ENCODE measurements at places on chromosomes 12 and 14.
A peak's percentile ranks its signal among the peaks of the same experiment; 100 is the strongest.

GRCh38 chr12:89935850-89936249 is 227.2 kb upstream of the ATP2B1 start:
- DNase-seq = no peak

DNA sequence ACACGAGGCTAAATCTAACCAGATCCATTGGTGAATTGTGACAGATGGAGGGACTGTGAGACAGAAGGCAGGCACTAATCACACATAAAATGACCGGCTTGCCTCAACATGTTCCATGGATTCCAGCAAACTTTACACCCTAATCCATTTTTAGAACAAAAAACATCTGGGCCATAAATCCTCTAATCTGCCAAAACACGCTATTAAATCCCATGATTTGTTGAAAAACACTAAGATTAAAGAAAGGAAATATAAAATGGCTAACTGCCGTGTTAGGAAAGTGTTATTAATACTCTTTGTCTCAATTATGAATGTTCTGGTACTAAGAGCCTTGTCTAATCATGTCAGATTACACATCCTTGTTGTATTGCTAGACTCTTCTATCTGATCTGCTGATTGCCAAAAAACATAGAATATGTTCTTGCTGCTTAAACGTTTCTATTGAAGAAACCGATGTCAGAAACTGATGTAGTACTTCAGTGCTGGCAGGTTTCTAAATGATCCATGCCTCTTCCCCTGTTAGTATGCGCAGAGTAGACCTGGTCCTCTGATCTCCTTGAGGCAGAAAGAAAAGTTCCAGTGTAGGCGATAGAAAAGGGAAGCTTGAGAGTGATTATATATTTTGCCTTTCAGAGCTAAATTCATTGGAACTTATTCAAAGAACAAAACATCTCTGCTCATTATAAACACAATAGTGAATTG is 384.9 kb downstream of the SOX5 start:
- DNase-seq = no peak

GRCh38 chr12:75660107-75660530 is 148.7 kb upstream of the KRR1 start:
- peak; percentile 89 for DNase-seq

DNA sequence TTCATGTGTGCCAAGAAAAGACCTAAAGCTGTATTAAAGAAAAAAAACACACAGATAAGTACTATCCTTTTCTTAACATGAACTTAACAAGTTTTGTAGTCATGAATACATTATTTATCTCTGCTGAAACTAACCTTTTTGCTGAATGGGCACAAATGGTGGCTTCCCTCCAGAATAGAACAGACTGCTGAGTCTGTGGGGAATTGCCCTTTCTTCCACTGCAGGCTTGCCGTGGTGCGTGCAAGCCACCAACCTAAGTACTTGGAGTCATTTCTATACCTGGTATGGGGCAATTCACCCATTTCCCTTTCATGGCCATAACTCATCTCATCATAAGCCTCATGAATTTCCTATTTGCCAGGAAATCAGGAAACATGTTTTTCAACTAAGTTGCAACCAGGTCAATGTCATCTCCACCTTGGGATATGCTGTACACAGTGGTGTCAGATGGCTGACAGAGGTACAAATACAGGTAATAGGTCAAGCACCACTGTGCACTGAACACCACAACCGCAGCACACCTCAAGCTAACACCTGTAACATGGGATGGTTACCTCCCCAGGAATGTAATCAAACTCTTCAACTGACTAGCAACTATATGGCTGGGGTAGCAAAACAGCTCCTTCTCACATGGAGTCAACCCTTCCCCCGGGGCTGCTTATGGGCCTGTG is 49.9 kb downstream of the CATSPERB start:
- DNase-seq = no peak

GRCh38 chr12:83826112-83826511 is 1086.5 kb downstream of the SLC6A15 start:
- DNase-seq = no peak

GRCh38 chr12:124635316-124635715 is 67.9 kb upstream of the NCOR2 start:
- DNase-seq = no peak

GRCh38 chr12:56163533-56164344 is 5.6 kb downstream of the MYL6 start:
- peak; percentile 25 for DNase-seq

- peak; percentile 72 for DNase-seq
These were observed 7.8 kb upstream of the PIP4K2C start for GRCh38 chr12:57583008-57583831.

DNA sequence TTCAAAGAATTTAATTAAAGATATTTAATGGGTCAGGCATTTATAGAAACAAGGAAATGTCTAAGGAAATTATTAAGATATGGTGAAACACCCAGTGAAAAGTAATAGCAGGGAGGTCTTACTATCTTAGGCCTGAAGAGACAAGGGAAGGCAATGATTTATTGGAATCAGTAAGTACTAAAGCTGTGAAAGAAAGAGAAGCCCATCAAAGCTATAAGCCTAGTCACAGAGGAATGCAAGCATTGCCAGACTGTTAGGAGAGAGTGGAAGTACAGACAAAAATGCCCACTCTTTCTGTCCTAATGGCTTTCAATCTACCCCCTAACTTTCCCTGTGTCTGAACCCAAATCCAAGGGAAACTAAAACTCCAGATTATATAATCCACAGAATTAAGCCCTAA is 69.2 kb upstream of the PIK3C2G start:
- no peak for DNase-seq

DNA sequence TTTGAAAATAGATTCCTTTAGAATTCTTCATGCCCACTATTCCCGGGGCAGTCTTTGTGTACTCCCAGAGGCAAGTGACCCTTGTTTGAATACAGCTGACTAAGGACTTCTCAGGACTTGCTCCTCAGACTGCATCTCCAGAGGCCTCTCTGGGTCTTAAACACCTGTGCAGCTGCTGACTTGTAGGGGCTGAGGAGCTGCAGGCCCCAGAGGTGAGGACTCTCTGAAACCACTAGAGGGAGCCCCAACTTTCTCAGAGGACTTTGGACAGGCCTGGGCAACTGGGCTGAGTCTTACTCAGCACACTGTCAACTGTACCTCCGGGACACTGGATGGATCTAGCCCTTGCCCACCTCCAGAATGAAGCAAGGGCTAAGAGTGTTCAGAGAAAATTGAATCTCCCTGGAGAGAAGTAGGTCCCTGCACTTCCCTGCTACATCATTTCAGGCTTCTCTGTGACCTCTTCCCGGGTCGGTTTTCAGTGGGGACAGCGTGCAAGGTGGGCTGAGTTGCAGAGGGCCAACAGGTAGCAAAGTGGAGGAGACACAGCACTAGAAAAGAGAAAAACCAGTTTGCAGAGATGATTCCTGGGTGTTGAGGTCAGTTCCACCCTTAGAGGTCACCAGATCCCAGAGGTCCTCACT is 164.6 kb downstream of the TMEM117 start:
- peak; percentile 59 for DNase-seq

DNA sequence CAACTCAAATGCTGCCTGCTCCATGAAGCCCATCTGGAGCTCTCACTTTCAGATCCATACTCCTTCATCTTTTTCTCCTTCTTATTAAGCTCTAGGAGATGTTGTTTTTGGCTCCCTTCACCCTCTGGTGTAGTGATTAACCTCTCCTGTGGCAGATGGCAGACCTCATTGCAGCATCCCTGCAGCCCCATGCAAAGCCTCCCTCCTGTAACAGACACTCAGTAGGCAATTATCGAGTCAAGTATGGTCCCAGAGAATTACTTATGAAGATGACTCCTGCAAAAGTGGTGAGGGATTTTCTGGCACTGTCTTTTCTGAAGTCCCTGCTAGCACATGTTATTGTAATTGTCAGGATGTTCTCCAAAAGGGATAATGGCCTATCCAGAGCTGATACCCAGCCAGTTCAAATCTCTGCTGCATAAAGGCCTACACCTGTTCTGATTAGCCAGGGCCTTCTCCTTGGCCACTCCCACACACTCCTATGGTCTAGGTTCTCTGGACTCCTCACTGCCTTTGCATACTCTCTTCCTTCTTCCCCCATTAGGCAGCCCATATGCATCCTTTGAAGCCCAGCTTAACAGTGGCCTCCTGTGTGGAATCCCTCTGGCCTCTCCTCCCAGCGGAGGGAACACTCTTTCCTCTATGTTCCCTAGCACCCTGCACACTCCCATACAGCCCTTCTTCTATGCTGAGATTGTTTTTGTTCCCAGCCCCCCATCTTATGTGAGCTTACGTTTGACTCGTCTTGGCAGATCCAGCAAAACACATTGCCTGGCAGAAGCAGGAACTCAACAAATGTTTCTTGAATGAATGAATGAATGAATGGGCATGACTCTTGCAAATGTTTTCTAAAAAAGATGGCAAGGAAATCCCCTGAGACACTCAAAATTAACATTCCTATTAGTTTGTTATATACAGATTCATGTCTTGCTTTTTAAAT is 43.9 kb upstream of the MDM1 start:
- no peak for DNase-seq

- DNase-seq = no peak
These were observed 288.6 kb downstream of the DPF3 start for GRCh38 chr14:72605096-72605920.

- DNase-seq = peak; percentile 5
These were observed 62.6 kb downstream of the PDZRN4 start for GRCh38 chr12:41250748-41251147.

DNA sequence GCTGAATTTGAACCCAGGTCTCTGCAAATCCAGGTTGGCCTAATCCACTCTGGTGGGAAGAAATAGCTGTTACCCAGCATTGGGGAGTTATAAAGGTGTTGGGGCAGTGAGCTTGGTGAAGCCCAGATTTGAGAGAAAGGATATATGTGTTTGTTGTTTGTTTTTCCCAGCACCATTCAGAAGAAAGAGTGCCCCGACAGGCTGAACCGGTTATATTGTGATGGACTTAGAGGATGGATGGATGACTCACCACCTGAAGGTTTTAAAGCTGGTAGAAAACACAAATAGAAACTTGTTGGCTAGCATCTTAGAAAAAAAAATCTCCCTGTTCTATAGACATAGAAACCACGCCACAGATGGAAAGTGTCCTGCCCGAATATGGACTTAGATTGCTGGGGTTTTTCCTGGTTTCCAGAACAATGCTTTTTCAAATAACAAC is 404.6 kb downstream of the MED13L start:
- DNase-seq = peak; percentile 24

DNA sequence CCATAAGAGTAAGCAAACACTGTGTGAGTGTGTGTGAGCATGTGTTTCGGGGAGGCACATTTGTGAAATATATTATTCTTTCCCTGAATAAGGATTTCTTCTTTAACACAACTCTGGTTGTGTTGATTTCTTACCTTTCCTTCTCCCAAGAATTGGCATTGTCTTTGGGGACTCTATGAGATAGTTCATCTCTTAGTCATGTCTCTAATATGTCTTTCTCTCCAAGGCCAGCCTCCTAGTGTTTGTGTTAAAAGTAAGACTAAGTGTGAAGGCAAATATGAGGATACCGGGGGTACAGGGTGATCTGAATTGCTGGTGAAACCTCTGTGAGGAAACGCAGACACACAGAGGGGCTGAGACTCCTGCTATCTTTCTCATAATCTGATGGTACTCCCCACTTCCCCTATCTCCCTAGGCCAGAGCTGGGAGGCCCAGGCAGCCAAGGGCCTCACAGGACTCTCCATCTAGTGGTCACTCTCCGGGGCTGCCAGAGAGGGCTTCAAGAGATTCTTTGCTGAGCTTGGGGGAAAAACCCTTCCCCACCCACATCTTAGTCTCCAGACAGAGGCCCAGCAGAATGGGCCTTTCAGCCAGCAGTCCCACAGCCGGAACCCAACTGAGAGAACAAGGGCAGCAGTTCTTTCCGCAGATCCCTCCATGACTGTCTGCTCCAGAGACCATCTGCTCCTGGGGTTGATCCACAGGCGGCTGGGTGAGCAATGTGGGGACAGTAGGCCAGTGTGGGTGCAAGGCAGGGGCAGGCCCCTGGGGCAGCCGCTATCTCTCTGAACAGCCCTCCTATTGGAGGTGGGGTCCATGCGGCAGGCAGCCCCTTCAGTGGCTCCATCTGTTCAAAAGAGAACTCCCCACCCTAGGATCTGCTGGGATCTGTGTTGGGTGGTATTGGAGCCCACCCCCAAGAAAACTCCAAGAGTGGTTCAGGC is 5.8 kb upstream of the HOXC12 start:
- peak; percentile 54 for DNase-seq
